ENCODE measurements at places on chromosomes 1 and 21.

DNA sequence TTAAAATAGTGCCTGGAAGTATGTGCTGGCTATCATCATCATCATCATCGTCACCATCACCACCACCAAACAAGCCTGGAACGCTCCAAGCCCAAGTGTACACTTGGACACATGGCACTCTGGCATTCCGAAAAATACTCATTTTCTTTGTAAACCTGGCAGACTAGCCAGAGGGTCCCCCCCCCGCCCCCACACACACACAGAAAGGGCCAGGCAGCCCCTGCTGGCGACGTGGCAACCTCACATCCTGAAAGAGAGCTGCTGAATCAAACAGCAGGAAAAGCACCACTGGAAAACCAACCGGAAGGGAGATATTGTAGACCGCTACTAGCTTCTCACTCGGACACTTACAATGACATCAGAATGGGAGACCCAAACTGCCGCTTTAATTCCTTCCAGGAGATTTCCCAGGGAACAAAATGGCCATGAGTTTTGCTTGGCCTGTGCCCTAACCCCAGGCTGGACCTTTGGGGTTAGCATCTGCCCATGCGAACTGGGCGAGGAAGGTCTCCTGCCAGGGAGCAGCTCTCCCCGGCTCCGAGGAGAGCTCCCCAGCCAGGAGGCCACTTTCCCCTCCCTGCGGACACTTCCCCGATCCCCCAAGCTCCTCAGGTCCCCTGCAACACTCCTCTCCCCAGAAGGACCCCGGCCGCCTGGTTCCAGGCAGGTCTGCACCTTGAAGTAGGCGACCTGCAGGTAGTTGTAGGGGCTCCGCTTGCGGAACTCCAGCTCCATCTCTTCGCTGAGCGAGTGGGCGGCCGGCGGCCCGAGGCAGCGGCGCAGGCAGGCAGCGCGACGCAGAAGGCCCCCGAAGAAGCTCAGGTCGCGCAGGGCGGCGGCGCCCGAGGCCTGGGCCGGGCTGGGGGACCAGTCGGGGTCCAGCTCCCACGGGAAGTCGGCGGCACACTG lies 742 bp downstream of the P3H1 start:
- peak; percentile 84 for DNase-seq

DNA sequence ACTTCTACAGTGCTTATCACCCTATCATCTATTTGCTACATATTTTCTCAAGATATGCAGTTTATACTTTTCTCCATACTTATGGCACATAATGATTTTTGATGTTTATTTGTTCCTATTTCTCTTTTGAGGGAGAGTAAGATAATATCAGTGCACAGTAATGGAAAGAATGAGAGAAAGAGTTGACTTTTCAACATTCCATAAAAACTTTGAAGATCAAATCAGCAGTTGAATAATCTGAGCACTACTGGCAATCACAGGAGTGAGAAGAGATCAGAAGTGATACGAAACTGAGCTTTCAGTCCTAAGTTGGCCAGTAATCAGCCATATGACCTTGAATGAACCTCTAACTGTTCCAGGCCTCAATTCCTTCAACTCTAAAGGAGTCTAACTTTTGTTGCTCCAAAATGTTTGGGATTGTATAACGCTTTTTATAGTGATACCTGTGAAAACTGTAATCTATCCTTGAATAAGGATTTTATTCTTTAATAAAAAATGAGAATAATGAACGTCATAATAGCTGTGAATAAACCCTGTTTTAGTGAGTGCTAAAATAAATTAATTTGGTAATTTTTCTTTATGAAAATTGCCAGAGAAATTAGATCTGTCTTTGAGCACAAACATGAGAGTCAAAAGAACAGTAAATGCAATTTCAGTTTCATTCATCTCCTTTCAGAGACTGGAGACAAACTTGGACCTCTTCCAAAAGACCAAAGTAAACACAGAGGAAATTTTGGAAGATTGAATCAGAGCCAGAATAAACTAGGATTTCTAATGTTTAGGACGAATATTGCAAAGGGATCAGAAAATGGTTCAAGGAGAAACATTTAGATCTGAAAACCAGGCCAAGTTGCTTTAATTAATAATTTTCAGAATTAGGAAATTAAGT lies 309.9 kb downstream of the ADGRL2 start:
- DNase-seq: peak; percentile 4

DNA sequence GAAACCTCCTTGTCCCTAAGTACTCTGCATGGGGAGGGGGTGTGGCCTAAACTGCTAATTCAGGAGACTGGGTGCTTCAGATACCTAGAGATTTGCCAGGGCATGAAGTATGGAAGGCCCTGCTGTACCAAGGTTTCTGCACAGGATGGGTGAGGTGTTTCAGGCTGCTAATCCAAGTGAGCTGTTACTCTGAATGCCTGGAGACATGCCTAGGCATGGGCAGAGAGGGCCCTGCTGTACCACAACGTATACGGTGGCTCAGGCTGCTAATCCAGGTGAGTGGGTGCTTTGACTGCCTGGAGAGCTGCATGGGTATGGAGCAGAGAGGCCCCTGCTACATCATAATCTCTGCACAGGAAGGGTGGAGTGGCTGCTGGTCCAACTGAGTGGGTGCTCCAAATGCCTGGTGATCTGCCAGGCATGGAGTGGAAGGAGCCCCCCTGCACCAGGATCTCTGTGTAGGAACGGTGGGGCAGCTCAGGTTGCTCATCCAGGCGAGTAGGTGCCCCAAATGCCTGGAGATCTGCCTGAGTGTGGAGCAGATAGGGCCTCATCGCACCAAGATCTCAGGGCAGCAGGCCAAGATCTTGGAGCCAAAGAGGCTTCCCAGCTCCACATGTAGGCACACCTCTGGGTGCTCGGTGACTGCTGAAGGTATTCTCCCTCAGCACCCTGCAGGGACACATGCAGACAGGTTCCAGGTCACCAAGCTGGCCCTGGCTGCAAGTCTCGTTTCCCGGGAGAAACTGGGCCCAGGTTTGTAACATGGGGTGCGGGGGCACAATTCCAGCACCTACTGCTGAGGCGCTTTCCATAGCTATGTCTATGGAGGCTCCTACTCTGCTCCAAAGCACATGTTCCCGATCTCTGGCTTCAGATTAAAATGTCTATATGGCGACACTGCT lies 252.5 kb upstream of the PLXNA2 start:
- DNase-seq: no peak

DNA sequence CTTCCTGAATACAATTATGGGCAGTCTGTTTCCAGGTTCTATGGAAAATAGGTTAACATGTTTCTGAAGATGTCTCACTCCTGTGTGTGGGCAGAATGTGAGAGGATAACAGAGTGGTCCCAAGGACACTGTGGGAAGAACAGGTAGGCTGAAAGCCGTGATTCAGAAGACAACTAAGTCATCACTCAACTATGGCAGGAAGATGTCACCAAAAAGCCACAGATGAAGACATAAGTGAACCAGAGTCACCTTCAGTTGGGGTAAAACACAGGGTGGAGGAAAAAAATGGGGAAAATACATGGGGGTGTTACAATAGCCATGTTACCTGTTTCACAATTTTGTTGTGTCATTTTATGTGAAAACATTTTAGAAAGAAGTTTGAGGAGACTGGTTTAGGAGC lies 75.1 kb downstream of the UCHL5 start:
- DNase-seq: no peak

DNA sequence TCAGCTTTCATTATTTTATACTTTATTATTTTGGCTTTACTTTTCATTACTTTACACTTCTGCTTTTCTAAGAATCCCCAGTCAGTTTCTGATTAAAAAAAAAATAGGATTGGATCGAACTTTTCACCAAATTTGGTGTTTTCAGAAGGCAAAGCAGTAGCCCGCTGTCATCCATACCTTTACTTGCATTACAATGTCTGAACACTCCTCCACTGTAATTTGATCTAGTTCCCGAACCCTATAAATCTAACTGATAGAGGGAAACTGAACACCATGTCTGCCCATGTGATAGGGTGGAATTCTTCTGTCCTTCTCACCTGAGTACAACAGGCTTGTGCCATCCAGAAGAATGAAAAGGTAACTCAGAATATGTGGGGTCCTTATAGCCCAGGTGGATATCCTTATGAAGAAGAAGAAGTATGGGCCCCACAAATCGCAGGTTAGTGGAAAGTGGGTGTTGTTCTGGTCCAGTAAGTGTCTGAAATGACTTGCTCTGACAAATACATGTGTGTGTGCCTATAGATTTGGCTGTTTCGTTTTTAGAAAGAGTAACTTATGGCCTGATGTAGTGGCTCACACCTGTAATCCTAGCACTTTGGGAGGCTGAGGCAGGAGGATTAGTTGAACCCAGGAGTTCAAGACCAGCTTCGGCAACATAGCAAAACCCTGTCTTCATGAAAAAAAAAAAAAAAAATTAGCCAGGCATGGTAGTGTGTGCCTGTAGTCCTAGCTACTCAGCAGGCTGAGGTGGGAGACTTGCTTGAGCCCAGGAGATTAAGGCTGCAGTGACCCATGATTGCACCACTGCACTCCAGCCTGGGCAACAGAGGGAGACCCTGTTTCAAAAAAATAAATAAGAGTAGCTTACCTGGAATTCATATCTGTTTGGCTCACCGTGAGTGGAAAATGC lies 26.6 kb upstream of the CDC14A start:
- DNase-seq: no peak

DNA sequence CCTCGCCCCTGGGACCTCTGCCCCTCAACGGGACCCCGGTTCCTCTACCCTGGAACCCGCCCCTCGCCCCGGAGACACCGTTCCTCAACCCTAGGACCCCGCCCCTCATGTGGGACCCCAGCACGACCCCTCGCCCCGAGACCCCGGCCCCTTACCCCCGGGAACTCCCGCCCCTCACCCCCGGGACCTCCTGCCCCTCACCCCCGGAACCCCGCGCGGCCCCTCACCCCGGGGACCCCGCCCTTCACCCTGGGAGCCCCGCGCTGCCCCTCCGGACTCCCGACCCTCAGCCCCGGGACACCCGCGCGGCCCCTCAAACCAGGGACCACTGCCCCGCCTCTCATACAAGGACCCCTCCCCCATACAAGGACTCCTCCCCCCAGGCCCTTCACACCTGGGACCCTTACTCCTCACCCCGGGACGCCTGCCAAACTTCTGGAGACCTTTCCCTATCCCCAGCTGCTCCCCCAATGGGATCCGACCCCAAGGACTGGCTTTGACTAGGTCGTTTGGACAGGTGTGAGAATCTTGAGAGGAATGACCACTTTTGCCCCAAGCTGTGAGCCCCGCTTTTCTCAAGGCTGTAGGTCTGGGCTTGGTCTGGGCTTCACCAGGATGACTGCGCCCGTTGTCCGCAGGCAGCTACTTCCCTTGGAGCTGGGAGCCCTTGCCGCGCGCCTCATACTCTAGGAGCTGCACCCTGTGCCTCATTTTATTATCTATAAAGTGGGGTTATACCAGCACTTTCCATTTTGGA lies 843 bp downstream of the DIP2A start:
- DNase-seq: peak; percentile 25

- DNase-seq: no peak
Measured at GRCh38 chr1:37661401-37661800, 26.7 kb upstream of the RSPO1 start.

GRCh38 chr1:22142315-22143064 lies 407 bp downstream of the WNT4 start:
- no peak for DNase-seq

DNA sequence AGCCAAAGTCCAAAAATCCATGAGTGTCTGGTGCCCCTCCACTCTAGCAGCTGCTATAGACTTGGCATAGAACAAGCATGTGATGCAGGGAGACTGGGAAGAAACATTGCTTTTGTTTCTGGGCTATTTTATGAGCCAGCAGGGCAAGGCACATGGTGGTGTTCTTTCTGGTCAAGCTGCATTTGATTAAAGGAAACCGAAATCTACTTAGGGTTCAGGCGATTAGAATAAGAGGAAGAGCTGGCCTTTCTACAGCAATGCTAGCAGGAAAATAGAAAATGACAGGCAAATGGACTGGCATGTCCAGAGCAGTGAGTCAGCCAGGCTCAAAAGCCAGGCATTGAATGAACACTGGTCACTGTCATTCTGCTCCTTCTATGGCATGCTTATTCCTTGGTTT lies 28.5 kb upstream of the ARHGAP29 start:
- DNase-seq: no peak

DNA sequence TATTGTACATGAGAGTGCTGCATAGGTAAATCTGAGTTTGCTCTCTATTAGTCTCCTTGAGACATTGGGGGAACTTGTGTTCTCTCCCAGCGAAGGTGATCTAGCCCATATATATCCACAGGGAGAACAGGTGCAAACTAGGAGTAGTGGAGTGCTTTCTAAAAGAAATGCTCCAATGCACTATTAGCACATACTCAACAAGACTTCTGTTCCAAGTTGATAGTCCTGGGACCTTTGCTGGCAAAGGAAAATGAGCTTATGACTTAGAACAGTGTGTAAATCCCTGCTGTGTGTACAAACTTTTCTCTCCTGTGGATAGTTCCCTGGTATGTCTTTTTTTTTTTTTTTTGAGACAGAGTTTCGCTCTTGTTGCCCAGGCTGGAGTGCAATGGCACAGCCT lies 25.5 kb downstream of the CFAP126 start:
- no peak for DNase-seq

GRCh38 chr1:5911871-5912271 lies 80.4 kb downstream of the NPHP4 start:
- no peak for DNase-seq

DNA sequence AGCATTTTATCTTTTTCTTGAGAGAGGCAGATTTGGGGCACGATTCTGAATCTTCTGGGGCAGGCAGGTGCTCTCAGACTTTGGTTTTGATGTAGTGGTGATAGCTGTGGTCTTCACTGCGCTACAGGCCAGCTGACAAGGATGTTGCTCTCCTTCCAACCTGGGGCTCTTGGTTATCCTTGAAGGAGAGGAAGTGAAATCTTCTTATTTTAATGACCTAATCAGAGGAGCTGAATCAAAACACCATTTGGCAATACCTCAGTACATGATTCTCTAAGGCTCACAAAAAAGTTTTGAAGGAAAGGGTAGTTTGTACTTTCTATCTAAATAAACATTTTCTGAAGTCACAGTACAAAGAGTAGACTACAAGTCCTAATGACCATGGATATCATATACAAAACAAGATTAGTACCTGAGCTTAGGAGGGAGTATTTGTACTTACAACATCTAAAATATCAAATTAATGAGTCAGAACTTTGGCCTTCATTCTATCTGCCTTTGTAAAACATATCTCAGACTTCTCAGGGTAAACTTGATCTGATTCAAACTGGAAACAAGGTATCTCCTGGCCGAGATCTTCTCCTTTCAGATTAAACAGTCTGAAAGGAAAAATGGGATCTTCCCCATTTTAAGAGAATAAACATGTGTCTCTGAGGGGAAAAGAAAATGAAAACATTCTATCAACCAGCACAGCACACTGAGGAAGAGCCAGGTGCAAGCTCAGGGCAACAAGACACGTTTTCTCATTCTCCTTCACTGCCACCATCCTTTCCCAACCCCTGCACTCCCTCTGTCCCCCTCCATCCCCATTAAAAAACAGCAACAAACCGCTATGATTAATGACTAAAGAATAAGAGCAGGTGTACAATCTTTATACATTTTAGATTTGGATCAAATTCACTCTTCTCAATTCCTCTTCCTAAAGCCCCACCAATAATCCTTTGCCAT lies 69.2 kb downstream of the SH3GLB1 start:
- DNase-seq: no peak

- peak; percentile 55 for DNase-seq
Measured at GRCh38 chr1:211469938-211470529, 21.9 kb downstream of the RD3 start.

All from fibroblast of skin of right quadriceps (primary cell).